Amygdala (tissue), 56 donors: ENCODE measurements at places on chromosomes 3 and 15.
A peak's percentile ranks its signal among the peaks of the same experiment; 100 is the strongest.

DNA sequence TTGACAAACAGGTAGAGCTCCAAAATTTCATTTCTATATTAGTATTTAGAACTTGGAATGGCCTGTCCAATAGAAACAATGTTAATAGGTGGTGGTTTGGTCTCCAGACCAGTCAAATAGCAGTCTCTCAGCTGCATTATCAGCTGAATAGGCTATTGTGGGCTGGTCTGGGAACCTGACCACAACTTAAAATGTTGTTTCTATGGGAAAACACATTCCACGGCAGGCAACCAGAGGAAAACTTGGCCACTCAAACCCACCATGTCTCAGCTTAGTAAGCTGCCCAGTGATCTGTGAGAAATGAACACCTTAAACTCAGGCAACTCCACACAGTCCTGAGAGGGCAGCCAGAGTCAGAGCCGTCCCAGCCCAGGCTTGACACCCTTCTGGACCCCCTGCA lies 20.4 kb downstream of the FBN1 start:
- no peak for DNase-seq

DNA sequence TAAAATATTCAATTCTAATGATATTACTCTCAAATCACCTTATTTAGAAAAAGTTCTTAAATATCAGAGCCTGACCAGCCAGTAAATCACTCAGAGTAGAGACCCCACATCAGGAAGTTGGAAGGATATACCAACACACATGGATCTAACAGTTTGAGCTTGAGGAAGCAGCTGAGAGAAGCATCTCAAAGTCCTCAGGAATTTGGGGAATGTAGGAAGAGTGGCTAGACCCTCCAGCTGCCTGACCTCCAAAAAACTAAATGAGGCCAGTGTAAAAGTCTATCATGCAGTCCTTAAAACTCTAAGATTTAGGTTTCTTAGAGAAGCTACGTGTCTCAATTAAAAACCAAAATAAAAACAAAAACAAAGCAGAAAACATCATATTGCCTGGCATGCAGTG lies 55.4 kb downstream of the SETD2 start:
- no peak for DNase-seq

- no peak for DNase-seq
Measured at GRCh38 chr3:149081772-149082171, 4.6 kb downstream of the HLTF start.

- no peak for DNase-seq
Measured at GRCh38 chr15:97993310-97993738, 32.8 kb downstream of the ARRDC4 start.

DNA sequence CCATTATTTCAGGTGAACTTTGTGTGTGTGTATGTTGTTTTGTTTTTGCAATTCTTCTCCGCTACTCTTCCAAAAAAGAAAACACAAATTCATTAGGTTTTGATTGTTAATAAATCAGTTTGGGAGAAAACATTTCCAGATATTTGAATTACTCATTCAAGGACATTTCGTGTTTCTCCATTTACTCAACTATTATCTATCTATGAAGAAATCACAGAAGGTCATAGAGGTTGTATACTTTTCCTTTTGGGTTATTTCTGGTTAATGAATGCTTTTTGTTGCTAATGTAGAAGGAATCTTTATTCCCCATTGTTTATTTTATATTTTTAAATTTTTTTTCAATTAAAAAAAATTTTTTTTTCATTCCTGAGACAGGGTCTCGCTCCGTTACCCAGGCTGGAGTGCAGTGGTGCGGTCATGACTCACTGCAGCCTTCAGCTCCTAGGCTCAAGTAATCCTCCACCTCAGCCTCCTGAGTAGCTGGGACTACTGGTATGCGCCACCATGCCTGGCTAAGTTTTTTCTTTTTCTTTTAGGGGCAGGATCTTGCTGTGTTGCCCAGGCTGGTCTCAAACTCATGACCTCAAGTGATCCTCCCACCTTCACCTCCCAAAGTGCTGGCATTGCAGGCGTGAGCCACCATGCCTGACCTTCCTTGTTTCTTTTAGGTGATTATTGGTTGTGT lies 28.4 kb downstream of the IGF1R start:
- no peak for DNase-seq

GRCh38 chr15:96851613-96852012 lies 521.1 kb downstream of the NR2F2 start:
- no peak for DNase-seq

DNA sequence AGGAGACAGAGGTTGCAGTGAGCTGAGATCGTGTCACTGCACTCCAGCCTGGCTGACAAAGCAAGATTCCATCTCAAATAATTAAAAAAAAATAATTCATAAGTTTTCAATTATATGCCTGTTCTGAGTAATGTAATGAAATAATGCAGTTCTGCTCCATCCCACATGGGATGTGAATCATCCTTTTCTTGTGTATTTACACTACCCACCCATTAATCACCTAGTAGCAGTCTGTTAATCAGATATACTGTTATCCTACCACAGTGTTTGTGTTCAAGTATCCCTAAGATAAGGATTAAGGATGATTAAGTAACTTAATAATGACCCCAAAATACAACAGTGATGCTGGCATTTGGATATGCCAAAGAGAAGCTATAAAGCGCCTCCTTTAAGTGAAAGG lies 38.8 kb downstream of the PIGB start:
- DNase-seq, result no peak

DNA sequence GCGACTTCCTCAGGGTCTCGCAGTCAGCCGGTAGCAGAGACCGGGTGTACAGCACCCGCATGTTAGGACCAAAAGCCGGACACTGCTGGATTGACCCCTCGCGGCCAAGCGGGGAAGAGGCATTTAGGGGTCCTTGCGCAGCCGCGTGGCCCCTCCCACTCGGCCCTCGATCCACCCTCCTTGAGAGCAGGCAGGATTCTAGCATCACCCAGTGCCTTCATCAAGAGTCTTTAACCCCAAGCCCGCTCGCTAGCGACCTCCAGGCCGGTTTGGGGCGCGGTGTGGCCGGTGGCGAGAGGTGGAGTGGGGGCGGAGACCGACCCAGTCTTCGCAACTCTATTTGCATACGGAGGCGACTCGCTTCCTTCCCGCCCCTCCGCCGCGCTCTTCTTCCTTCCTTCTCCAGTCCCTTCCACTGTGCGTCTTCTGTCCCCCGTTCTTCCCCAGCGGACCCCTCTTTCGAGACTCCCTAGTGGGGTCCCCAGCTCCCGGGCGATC lies at the start of gene ST6GAL1:
Gene ST6GAL1 (plus strand): TSS at position 384 of the 498 bp plus-strand sequence. CDS start 112,178 bp downstream, outside the sequence.
- peak; percentile 62 for DNase-seq

DNA sequence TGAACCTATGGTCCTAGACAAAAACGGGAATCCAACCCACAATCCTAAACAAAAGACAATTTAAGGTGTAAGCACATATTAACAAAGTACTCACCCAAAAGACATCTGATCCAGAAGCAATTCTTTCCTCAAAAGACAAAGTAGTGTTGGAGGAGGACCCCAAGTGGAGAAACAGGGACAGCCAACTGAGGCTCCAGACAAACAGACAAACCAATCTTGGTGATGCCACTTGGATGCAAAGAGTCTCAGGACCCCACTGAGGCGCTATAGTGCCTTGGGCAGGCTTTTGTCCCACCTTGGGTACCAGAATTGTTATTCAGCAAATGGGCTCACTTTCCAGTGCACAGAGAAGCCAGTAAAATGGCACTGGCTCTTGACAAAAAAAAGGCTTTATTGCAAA lies 613.8 kb downstream of the DIPK2A start:
- no peak for DNase-seq

DNA sequence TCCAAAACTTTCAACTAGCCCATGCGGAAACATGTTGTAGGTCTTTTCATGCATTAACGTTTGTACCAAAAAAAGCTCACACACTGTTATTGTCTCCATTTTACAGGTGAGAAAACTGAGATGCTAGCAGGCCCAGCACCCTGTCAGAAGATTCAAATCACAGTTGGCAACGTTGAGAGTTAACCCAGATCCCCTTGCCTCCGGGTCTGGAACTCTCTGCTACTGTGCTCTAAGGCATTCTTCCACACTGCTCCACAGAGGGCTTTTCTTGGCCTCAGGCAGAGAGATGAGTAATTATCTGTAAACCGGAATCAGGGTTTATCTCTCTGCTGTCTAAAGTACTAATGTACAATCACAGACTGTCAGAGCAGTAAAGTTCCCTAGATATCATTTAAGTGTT lies 186.0 kb upstream of the LPP start:
- DNase-seq, result no peak

GRCh38 chr3:156721687-156722618 lies 47.6 kb downstream of the TIPARP start:
- no peak for DNase-seq

DNA sequence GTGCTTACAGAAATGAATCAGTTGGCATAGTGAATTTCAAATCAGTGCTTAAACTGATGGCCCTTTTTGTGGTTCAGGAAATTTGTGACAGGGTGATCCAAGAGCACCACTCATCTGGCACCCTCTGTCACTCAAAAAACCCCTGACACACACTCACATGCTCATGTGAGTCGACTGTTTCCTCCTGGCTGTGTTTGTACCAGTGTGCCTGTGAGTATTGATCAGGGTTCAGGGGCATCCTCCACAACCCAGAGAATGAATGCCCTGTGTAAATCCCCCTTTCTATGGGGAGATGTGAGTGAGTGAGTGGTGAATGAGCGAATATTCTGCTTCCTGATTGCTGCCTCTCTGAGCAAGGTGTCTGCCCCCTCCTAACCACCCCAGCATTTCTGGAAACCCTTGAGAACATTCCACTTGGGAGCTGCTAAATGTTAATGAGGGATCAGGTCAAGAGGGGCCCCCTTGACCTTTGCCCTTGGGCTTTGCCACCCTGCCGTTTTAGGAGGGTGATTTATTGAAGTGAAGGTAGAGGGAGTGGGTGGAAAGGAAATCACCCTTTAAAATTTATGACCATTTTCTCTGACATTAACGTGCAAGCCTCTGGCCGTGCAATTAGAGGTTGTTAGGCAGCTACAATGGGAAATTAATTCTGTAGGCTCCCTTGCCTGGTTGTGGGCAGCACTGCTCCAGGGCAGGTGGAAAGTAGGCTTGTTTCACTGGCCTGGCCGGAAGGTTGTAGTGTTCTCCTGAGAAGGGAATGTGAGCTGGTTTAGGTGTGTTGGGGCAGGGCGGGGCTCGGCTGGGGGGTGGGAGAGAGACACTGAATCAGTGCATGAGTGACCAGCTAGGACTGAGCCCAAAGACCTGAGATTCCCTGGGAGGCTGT lies 87.2 kb downstream of the SLCO3A1 start:
- DNase-seq, result no peak

- no peak for DNase-seq
Measured at GRCh38 chr15:29050870-29051269, 165.1 kb downstream of the APBA2 start.

GRCh38 chr15:39580485-39581241 lies at the start of gene THBS1:
Gene THBS1 (plus strand): TSS chr15:39581079. CDS start chr15:39581858, 779 bp downstream.
- no peak for DNase-seq

GRCh38 chr3:125634336-125634950 lies 39.1 kb upstream of the OSBPL11 start:
- DNase-seq, result no peak

- no peak for DNase-seq
Measured at GRCh38 chr3:71083726-71084131, 499.8 kb downstream of the FOXP1 start.

DNA sequence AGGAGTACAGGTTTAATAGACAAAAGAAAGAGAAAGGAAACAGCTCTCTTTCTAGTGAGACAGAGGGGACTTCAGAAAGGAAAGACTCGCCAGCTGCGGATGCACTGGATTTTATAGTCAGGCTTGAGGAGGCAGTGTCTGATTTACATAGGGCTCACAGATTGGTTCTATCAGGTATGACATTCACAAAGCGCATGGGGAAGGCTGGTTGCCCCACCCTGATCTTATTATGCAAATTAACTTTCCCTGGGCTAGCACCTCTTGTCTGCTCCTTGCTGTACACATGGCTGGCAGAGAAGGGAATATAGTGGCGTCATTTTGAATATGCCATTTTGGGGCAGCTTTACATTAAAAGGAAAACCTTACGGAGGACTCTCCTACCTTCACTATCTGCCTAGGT lies 938.4 kb upstream of the SEMA6D start:
- no peak for DNase-seq

DNA sequence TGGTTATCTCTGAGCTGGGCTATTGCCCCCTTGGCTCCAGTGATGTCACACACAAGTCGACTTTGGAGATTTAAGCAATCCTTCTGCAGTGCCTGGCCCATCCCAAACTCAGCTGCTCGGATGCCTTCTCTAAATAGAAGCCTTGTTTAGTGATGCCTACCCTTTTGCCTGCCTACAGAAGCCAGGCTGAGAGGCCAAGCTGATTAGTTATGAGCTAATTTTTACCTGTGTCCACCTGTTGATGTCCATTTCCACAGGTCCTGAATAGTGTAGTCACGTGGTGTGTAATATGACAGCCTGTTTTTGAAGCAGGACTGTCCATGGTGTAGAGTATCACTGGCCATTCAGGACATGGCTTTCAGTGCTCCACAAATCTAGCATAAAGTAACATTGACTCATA lies 45.5 kb downstream of the SSUH2 start:
- DNase-seq, result no peak

DNA sequence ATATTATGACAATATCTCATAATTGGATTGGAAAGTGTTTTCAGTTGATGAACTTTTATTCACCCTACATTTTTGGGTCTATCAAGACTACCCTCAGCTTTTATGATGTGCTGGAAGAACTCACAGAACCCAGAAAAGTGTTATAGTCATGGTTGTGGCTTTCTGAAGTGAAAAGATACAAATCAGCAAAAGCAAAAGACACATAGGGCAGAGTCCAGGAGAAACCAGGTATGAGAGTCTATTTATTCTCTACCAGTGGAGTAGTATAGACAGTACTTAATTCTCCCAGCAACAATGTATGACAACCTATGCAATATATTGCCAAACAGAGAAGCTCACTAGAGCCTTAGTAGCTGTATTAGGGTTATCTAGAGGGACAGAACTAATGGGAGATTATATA lies 280.4 kb upstream of the TTC14 start:
- DNase-seq, result no peak

- no peak for DNase-seq
Measured at GRCh38 chr3:76365275-76365674, 579.9 kb upstream of the ZNF717 start.

- no peak for DNase-seq
Measured at GRCh38 chr15:60593170-60593478, 114.2 kb upstream of the ICE2 start.

- no peak for DNase-seq
Measured at GRCh38 chr3:76871655-76872054, 168.2 kb upstream of the ROBO2 start.

GRCh38 chr3:9897408-9898372 lies 5.0 kb upstream of the IL17RE start:
- no peak for DNase-seq

- no peak for DNase-seq
Measured at GRCh38 chr3:138256022-138256421, 68.9 kb downstream of the ARMC8 start.

- DNase-seq, result no peak
Measured at GRCh38 chr15:43283526-43283925, 16.8 kb upstream of the TGM5 start.
